MM.1S (cell line): ENCODE measurements at places on chromosomes 6 and 20.

GRCh38 chr6:74939721-74940620 is 265.9 kb downstream of the COL12A1 start:
- no peak for DNase-seq

- no peak for DNase-seq
Measured at GRCh38 chr6:19998541-19998940, 161.4 kb downstream of the ID4 start.

DNA sequence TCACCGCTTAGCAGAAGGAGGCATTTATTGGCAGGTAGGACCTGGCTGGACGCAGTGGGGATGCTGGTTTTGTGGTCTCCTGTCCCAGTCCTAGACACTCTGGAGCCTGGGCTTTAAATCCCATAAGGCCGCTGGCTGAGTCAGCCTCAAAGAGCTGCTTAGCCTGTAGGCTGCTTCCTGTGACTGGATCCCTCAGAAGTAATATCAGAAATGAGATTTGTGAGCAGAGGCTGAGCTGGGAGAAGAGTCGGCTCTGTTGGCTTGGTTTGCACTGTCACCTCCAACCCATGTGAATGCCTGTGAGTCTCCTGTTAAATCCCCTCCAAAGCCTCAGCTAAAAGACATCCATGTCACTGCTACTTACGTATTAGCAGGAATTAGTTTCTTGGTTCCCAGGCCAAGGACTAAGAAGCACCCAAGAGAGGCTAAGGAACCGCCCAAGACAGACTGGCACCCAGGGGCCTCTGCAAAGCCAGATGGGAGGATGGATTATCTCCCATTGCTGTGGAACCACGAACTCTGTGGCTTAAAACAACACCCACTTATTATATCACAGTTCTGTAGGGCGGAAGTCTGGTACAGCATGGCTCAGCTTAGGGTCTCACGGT is 289.4 kb downstream of the CDC5L start:
- DNase-seq = no peak

DNA sequence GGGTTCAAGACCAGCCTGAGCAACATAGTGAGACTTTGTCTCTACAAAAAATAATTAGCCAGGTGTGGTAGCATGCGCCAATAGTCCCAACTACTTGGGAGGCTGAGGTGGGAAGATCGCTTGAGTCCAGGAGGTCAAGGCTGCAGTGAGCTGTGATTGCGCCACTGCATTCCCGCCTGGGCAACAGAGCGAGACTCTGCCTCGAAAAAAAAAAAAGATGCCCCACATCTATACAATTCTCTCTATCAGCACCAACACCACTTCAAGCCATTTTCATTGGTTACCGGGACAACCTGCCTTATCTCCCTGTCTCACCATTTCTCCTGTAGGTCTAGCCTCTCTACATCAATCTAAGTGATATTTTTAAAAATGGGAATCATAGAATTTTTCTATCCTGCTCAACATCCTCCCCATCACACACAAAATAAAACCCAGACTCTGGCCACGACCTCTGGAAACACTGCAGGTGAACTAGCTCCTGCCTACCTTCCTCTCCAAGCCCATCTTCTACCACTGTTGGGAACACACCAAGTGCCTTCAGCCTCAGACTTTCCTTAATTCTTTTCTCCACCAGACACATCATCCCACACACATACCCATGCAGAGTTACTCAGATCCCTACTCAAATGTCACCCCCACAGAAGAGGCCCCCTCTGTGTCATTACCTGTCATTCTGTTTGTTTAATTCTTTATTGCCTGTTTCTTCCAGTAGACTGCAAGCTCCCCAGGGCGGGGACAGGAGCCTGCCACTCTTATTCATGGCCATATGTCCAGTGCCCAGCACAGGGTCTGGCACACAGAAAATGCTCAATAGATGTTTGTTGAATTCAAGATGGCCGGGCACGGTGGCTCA is 9.6 kb upstream of the PLTP start:
- no peak for DNase-seq

DNA sequence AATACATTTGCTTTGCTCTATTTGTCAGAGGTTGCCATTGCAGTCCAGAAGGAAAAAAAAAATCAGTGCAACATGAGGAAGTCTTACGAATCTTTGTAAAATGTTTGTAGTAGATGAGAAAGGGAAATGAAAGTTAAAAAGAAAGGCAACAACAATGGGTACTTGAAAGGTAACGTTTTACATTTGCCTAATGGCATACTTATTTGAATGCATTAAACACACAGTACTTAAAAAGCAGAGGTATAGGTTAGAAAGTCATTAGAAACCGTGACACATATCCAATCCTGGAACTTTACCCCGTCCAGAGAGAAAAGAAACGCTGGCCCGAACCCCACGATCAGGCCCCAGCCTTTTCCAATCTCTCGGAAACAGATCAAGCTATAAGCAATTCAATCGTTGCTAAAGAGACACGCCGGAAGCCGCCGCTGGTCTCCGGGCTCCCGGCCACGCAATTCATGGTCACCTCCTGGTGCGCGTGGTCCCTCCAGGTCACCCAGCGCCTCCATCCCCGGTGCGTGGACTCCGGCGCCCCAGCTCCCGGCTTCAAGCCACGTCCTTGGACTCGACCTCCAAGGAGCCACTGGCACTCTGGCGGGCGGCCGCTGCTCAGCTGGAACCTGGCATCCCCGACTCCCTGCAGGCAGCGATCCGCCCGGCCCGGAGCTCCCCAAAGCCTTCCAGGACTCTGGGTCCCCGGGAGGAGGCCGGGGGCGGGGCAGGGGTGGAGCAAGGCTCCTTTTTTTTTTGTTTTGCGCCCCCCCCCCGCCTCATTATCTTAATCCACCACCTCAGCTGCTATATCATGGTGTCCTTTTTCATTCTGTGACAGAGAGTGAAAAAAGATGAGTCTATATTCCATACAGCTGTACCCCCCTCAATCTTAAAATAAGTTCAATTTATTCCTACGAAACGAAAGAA is at the start of gene SLC18B1:
Gene SLC18B1 (minus strand): TSS at position 687 of the 918 bp plus-strand sequence. CDS start 181 bp downstream, at position 506.
- DNase-seq = peak; percentile 26

GRCh38 chr6:158703111-158703836 is 53.4 kb downstream of the SYTL3 start:
- no peak for DNase-seq

DNA sequence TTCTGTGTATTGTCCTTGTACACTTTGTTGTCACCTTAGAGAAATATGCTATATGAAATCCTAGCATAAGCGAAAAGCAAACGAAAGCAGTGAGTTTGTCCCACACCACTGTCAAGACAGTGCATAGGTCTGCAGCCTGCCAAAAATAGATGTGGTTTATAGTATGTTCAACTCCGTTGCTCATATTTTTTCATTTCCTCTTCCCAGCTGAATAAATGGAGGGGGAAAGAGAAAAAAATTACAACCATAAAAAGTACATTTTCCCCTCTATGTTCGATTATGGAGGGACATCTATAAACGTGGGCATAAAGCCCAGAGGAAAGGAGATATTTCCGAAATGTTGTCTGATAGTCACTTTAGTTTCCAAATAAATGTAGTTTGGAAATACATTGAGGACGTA is 25.8 kb downstream of the PRL start:
- DNase-seq = peak; percentile 61

DNA sequence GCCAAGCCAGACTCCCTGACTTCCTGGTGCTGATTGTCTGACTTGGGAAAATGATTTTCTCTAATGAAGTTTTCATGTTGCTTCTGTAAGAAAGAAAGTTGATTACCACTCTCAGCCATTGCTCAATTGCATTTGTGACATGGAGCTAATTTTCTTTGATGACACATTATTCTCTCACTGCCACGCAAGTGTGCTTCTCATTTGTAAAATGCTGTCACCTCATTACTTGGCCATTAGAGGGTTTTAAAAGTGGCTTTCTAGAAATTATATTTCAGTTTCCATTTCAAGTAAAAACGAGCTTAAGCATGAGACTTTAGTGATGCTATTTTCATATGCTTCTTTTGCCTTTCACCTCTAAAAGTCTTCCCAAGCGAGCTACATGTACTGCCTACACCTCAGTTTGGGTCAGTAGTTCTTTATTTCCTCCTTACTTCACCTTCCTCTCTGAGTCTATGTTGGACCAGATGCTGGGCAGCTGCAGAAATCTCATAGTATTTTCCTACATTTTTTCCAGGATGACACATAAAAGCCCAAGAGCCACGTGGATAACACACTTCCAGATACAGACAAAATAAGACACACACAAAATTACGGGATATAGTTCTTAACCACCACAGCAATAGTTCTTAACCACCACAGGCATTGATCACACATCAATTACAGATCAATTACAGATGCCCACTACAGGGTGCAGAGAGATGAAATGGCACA is 6.3 kb upstream of the FAM210B start:
- DNase-seq = no peak

DNA sequence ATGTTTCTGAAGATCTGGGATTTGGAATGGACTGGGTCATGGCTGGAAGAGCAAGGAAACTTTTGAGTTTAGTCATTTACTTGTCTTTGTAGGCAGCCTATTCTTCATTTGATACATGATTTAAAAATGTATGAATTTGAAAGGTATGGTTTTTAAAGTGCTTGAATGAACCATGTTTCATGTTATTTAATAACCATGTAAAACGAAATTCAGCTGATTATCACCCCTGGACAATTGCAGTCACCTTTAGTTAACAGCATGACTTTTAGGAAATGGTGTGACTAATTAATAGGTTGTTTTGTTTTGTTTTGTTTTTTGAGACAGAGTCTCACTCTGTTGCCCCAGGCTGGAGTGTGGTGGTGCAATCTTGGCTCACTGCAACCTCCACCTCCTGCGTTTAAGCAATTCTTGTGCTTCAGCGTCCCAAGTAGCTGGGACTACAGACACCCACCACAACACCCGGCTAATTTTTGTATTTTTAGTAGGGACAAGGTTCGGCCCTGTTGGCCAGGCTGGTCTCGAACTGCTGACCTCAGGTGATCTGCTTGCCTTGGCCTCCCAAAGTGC is 2.1 kb downstream of the STX11 start:
- no peak for DNase-seq

GRCh38 chr6:70142034-70142433 is 160.8 kb downstream of the COL9A1 start:
- no peak for DNase-seq

DNA sequence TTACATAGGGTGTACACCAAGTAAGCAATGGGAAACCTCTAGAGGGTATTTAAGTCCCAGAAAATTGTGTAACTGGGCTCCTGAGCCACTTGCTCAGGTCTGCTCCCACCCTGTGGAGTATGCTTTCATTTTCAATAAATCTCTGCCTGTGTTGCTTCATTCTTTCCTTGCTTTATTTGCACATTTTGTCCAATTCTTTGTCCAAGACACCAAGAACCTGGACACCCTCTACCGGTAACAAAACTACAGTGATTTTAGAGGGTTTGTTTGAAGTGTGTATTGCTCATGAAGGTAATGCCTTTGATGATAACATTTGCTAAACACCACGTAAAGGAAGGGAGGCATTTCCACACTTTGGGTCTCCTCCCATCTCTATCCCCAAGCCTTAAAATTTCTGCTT is 46.2 kb downstream of the MYB start:
- DNase-seq = peak; percentile 17

- no peak for DNase-seq
Measured at GRCh38 chr6:133131621-133132465, 109.3 kb upstream of the EYA4 start.

DNA sequence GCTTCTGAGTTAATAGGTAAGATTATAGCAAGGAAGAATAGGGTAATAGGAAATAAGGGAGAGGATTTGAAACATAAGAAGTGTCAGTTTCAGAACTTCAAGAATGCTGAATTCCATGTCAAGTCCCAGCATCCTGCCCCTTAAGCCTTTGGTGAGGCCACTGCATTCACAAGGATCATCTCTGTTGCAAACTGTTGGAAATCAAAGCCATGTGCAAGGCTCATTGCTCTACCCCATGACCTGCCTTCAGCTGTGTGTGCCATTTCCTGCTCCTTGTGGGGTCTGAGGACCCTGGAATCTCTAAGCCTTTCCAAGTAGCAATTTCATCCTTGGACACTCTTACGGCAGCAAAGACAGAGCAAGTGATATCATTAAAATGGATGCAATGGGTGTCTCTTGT is 203.0 kb downstream of the CDC5L start:
- DNase-seq = no peak

DNA sequence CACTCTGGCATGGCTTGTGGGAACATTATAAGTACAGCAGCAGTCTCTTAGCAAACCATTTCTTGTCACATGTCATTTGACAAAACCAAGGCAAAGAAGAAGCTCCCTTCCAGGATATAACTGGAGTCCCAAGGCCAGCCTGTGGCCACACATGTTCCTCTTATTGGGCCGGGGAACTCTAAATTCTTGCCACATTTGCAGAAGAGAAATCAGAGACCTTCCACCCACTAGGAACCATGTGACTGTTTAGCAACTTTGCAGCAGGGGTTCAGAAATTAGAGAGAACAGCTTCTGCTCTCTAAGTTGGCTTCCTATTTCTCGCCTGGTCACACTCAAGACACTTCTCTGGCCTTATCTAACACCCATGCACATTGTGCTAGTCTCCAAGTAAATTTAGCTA is 20.4 kb upstream of the MEP1A start:
- DNase-seq = no peak

- DNase-seq = peak; percentile 81
Measured at GRCh38 chr20:38748861-38749149, 545 bp downstream of the ACTR5 start.

DNA sequence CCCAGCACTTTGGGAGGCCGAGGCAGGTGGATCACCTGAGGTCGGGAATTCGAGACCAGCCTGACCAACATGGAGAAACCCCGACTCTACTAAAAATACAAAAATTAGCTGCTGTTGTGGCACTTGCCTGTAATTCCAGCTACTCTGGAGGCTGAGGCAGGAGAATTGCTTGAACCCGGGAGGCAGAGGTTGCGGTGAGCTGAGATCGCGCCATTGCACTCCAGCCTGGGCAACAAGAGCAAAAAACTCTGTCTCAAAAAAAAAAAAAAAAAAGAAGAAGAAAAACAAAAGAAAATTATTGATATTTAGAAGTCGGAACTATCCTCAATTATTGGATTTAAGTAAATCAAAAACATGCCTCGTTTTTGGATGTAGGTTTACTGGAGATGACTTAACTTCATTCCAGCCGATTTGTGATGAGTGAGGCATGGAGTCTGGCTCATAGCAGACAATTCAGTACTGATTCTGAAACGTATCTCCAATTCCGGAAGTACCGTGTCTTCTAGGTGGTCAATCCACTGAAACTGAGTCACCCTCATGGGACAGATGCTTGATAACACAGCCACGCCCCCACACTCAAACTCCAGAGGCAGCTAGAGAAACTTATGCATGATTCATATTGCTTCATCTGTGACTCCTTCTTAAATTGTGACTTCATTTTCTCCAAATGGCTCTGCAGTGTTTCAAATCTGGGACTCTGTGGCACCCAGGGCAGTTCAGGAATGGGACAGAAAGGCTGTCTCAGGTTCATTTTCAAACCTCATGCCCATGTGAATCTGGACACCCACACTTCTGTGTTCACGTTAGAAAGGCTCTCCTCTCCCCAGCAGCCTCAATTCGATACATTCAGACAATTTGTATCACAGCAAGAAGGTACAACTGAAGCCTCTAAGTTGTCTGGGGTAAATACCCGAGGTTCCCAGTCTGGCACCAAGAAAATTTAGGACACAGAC is 110.4 kb upstream of the ARMC2 start:
- no peak for DNase-seq

DNA sequence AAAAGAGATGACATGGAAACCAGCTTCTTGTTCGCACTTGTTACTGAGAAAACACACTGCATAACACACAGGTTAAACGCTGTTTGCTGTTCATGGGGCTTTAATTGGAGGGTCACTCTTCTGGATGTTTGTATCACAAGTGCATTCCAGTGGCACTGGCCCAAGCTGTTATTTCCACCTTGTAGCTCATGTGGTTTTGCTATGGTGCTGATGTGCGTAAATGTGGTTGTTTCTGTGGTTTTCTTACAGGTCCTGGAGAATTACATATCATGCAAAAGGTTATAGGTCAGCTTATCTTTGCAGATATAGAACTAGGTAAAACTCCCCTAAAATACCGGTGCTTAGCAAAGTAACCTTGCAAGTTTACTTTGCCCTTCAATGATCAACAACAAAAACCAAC is 89.3 kb upstream of the AHI1 start:
- DNase-seq = peak; percentile 94
